ENCODE measurements at places on chromosomes 11 and 22.
A peak's percentile ranks its signal among the peaks of the same experiment; 100 is the strongest.

- peak; percentile 62 for DNase-seq
Measured at GRCh38 chr11:20367313-20367948, 3.9 kb downstream of the HTATIP2 start.

- no peak for DNase-seq
Measured at GRCh38 chr11:7436657-7437056, 48.6 kb upstream of the OLFML1 start.

GRCh38 chr11:45879803-45880686 lies 5.4 kb upstream of the MAPK8IP1 start:
- DNase-seq, result no peak

GRCh38 chr11:18135308-18135707 lies 2.9 kb downstream of the MRGPRX3 start:
- no peak for DNase-seq

DNA sequence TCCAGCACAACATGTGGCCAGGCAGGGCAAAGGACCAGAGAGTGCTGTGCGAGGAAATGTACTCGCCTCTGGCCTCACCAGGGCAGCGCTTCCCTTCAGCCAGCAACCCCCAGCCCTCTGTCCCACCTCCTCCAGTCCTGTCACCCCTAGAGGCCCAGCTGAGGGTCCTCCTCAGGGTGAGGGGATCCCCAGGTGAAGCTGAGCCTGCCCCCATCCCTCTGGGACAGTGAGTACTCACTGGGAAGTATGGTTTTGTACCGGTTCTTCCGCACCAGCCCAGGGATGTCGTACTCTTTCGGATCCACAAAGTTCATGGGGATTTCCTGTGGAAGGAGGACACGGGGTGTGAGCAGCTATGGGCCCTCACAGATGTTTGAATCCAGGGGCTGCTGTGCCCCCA lies 11.7 kb upstream of the IGSF22 start:
- DNase-seq, result no peak

GRCh38 chr11:17354601-17354991 lies 3.0 kb downstream of the NCR3LG1 start:
- DNase-seq, result no peak

DNA sequence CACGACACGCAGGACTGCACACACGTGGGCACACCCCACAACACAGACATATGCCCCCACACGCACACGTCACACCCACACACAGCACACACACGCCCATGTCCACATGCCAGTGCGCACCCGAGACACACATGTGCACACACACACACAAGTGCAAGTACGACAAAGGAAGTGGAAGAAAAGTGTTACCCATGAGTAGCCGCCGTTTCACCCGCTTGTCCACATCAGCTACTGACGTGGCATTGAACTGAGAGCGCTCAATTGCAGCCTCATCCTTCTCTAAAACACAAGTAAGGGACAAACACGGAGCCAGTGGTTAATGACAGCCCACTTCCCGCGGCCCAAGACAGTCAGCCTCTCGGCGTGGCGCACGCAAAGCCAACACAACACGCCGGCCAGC lies 68.4 kb upstream of the TTLL12 start:
- no peak for DNase-seq

- peak; percentile 20 for DNase-seq
Measured at GRCh38 chr11:19200410-19201201, 1.2 kb downstream of the CSRP3 start.

DNA sequence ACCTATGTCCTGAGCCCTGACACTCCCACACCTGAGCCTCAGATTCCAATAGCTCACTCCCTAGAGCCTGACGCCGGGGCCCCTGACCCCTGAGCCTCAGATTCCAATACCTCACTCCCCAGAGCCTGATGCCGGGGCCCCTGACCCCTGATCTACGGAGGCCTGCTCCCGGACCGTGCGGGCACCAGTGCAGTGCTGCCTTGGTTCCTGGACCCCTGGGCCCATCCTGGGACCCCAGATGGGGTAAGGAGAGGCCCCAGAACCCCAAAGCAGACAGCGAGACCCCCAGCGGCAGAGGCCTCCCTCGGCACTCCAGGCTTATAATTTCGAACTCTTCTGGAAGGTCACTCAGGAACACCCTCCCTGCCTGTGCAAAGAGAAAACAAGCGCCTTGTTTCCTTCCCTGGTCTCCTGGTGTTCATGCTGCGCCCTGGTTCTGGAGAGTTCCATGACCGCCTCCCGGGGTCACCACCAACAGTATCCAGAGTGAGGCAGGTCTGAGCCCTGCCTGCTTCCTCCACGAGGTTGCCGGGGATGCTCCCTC lies 7.5 kb downstream of the SUSD2 start:
- DNase-seq, result no peak

GRCh38 chr11:48169717-48170116 lies 46.9 kb upstream of the OR4B1 start:
- no peak for DNase-seq

DNA sequence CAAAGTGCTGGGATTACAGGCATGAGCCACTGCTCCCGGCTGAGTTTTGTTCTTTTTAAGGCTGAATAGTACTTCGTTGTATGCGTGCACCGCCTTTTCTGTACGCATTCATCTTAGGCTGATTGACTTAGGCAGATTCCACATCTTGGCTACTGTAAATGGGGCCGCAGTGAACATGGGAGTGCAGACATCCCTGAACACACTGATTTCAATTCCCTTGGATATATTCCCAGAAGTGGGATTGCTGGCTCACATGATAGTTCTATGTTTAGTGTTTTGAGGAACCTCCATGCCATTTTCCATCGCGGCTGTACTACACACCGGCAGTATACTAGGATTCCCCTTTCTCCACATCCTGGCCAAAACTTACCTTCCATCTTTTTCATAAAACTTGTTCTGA lies 10.4 kb upstream of the ZNF74 start:
- DNase-seq, result no peak

GRCh38 chr22:30392661-30393321 lies 4.0 kb upstream of the SEC14L2 start:
- DNase-seq, result no peak

GRCh38 chr11:20634044-20634443 lies 34.6 kb downstream of the SLC6A5 start:
- no peak for DNase-seq

- no peak for DNase-seq
Measured at GRCh38 chr22:20741634-20742581, 32.0 kb upstream of the SERPIND1 start.

DNA sequence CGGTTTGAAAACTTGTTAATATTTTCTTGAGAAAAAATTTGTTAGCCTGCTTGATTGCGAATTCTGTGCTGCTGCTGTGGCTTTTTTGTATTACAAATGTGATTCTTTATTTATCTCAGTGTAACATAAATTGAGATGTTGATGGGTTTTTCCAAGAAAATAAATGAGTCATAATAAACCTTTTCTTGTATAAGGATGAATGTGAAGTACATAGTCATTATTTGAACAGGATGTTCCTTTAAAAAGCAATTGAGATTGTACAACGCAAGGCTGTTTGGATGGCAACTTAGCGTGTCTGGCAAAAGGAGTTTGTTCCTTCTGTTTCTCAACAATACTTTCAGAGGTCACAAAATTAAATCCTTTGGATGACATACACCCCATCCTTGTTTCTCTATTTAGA lies 24.6 kb upstream of the CARD18 start:
- no peak for DNase-seq

DNA sequence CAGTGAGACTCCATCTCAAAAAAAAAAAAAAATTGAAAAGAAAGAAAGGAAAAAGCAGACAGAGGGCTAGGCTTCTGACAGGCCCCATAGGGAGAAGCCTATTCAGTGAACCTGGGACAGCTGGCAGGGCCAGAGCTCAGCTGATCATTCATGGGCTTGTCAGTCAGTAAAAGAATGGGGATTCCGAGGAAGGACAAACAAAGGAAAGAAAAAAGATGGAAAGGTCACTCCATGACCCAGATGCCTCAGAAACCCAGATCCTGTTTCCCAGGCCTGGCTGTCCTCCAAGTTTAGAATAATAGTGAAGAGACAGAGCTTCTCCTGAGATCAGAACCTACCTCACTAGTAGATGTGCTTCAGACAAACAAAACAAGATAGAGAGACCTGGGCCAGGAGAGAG lies 34.3 kb upstream of the ASPHD2 start:
- no peak for DNase-seq

GRCh38 chr22:24450610-24451009 lies 23.2 kb downstream of the ADORA2A start:
- no peak for DNase-seq

Data from fibroblast of skin of left biceps (primary cell).